ENCODE measurements at places on chromosomes 6 and 20.

DNA sequence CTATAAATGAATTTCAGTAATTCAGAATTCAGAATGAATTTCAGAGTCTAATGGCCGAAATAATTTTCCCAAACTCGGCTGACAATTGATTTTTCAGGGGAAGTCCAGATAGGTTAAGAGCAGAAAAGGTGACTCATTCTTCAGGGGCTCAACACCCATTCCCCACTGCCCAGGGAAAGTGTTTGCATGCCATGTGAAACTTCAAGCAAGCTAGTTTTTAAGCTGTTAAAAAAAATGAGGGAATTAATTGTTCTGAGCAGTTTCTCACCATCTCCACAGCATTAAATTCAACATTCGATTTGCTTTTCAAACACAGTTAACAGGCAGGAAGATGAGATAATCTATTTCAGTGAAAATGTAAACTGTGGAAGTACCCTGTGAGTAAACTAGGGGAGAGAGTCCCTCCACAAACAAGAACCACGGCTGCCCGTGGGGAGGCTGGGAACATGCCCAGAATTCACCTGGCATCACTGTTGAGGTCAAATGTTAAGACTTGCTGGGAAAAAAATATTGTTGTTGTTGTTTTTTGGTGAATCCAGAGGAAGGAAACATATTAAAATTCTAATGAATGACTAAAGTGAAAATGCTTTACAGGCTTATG lies 650.8 kb upstream of the AGPAT4 start:
- DNase-seq, result no peak

- DNase-seq, result no peak
Observed at GRCh38 chr20:62832212-62832922, 15.5 kb downstream of the COL9A3 start.

- no peak for DNase-seq
Observed at GRCh38 chr20:21324126-21324525, 21.0 kb downstream of the XRN2 start.

DNA sequence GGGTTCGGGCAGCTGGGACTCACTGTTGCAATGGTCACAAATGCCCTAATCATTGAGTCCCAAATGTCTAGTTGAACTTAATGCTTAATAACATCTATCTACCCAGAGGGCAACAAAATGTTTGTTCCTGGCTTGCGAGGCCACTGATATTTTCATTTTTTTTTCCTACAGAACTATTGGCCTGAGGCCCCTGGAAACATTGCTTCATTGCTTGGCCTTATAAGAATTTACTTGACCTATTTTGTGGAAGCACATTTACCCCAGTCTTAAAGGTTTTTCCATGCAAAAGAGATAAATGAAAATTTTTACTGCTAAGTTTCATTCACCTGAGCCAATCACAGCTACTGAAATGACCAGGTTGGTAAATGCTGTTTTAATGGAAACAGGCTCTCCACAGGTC lies 133.1 kb upstream of the RIPOR2 start:
- DNase-seq, result no peak

DNA sequence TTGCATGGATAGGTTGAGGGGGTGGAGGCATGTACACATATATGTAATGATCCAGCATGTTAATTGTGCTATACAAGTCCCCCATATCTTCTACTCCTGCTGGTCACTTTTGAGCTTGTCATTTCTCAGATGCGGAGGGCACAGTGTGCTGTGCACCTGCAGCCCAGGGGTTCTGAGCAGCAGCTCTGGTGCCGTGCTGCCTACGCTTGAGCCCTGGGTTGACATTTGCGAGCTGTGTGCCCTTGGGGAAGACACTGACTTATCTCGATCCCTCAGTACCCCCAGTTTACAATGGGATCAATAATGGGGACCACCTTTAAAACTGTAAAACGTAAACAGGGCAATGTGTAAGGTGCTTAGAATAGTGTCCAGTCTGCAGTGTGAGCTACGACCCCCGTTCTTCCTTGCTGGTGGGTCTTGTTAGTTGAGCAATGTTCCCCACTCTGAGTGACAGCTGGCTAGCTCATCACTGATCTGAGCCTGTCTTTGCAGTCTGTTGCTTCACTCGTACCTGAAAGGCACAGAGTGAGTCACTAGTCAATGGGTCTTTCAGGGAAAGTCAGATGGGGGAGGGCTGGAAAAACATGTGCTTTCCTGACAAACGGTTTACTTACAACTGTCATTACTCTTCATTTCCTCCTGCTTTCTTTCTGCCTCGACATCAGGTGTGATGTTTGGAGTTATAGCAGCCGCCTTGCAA lies 91.7 kb downstream of the SLC2A10 start:
- no peak for DNase-seq

DNA sequence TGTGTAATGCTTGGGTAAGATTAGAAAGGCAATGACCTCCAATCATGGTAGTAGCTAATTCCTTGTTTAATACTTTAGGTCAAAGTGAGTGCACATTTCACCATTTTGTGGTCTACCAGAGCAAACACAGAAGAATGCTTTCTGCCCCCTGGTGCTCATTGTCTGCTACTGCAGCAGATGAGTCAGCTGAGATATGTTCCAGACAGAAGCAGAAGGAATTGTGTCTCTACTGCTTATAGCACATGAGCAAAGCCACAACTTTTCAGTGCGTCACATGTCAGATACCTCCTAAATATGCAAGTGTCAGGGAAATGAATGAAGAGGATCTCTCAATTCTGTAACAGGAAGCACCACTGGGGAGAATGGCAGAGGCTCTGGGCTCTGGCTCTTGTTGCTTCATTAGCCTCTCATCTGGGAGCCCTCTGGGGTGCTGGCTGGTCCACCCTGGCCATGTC lies 308.9 kb downstream of the ALDH8A1 start:
- DNase-seq, result peak; percentile 68

GRCh38 chr6:168133687-168134559 lies 54.9 kb upstream of the FRMD1 start:
- DNase-seq, result no peak

DNA sequence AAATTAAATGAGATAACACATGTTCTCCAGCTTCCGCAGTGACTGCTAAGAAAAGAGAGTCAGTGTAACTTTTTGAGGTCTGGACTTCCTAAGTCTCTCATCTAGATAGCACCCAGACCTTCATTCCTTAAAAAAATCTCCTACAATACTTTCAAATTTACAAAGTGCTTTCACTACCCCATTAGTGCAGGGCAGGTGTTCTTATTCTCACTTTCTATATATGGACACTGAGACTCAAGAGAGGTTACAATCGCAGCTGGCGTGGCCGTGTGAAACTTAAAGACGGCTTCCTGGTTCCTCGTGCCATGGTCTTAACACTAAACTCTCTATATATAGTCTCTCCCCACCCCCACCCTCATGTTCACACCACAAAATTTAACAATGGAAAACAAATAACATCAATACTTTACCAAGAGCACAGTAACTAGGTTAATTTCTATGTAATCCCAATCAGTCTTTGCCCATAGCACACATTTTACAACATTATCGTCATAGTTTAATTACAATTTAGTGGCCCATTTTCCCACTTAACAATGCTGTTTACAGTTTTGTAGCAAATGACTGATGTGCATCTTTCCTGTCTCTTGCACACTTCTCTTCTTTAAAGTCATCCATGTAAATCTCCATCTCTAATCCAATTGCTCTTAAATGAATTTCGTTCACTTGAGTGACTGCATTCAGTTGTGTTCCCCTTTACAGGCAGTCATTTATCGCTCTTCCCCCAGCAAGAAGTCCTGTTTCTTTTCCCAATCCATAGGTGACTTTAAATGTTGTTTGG lies 78.8 kb upstream of the ARID1B start:
- DNase-seq, result no peak

DNA sequence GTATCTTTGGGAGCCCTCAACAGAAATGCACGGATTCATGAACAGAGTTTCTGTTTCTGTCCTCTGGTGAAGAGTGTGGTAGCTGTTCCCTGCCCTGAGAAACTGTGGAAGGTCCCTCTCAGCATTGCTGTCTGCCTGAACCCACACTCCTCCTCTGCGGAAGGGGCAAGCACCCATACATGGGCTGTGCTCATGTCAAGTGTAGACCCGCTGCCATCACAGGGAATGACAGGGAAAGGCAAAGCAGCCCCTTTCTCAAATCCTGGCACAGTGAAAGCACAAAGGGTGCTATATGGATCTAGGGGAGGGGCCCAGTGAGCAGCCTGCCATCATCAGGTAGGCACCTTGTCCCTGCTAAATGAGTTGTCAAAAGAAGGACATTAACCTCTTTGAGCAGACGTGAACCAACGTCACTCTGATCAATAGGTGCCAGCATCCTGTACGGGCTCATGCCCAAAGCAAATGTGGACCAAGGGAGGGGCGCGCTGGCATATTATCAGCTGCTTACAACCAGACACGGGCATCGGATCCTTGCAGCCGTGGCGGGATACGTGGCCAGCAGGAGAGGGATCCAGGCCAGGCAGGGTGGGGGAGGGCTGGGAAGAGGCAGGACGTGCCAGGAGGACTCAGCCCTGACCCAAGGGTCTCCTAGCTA lies 231.2 kb upstream of the PMEPA1 start:
- DNase-seq, result no peak

DNA sequence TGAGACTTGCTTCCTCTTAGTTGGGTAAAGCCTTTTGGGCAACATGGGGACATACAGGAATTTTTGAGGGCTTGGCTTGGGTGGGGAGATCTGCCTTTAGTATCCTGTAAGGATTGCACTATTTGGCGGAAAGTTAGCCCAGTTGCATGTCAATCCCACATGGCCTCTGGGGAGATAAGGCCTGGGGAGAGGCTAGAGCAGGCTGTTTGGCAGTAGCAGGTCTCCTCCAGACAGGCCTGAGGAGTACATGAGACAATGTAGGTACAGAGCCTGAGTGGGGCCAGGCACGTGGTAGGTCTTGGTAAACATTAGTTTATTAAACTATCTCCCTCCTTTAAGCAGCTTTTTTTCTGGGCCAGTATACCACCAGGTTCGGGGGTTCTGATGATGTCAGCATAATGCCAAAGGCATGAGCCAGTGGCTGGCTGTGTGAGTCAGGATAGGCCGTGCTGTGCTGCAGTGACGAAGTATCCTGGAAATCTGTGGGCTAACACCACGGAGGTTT lies 147.9 kb downstream of the VEGFA start:
- DNase-seq, result no peak

- DNase-seq, result no peak
Observed at GRCh38 chr20:25258828-25259227, 10.9 kb downstream of the PYGB start.

GRCh38 chr6:1515781-1516180 lies 93.9 kb upstream of the FOXC1 start:
- DNase-seq, result no peak

- DNase-seq, result no peak
Observed at GRCh38 chr6:3423439-3424184, 33.2 kb downstream of the SLC22A23 start.

DNA sequence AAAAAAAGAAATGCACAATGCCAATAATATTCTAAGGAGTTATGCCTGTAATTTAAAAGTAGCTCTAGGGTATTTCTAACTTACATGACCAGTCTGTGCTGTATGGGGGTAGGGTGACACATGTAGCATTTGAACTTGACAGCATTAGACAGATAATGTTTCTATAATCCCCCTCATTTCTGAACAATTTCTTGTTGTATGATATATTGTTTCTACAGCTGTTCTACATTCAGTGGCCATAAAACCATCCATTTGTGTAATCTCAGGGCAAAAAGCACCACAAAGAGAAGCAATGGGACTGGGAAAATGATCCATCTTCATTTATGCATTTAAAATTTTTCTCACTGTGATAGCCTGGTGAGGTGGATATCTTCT lies 767.8 kb downstream of the TFAP2A start:
- no peak for DNase-seq

GRCh38 chr20:15627089-15627488 lies 946.2 kb downstream of the KIF16B start:
- DNase-seq, result no peak

Measured in activated CD4-positive, alpha-beta T cell treated with anti-CD3 and anti-CD28 coated beads for 24 hours (primary cell).